K562 (cell line): ENCODE measurements at places on chromosomes 6 and 20.

- DNase-seq = no peak
These were observed 5.7 kb upstream of the FGD2 start for GRCh38 chr6:36999751-37000125.

DNA sequence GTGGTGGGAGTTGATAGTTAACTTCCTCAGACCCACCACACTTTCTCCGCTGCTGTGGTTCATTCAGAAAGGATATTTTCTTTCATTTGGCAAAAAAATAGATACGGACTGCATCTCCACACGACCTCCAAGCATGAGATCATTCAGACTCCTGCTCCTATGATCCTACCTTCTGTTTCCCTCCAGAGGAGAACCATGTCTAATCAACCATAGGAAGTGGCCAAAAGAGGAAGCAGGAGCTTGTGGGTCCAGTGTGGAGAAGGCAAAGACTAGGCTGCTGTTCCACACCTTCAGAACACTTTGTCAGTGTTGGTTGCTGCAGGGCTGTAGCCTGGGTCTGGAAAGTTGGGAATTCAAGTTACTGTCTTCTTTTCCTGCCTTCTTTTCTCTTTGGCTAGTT, 10.6 kb upstream of the KIF13A start:
- no peak for DNase-seq

DNA sequence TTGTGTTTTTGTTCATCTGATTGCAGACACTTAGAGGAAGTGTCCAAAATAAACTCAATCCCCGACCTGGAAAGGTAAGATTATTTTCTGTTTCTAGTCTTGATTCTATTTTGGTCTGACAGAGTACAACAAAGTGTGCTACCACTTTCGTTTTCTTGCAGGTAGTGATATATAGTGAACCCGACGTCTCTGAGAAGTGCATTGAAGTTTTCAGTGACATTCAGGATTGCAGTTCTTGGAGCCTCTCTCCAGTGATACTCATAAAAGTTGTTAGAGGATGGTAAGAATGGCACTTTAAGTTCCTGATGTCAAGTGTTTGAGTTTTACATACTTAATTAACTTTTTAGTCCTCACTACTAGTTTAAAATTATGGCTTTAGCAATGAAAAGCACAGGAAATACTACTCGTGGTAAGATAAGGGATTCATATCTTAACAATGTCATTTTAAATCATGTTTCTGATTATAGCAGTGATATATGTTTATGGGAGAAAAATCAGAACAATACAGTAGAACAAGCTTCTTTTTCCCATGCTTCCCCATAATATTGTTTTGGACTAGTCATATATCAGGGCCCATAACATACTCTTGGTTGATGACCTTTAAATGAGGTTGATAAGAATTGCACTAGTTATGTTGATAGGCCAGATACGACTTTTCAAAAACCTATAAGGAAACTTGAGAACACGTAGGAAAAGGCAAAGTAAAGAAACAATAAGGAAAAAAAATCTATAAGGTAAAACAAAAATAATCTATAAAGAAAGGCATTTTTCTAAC, 104.0 kb downstream of the RTN4IP1 start:
- DNase-seq = no peak

DNA sequence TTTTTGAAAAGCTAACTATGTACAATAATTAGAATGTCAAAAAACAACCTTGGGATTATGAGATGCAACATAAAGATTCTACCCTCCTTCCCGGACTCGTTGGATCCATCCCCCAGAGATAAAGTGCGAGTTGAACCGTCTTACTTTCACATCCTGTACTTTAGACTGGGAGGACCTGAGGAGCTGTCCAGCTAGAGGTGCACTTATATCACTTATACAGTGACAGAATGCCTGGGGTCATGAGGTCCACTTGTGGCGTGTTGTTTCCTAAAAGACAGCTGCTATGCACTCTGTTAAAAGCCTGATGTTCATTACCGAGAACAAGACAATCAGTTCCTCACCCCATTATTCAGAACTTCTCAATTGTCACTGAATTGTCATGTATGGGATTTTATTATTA, 2.1 kb downstream of the CDS2 start:
- peak; percentile 56 for DNase-seq

DNA sequence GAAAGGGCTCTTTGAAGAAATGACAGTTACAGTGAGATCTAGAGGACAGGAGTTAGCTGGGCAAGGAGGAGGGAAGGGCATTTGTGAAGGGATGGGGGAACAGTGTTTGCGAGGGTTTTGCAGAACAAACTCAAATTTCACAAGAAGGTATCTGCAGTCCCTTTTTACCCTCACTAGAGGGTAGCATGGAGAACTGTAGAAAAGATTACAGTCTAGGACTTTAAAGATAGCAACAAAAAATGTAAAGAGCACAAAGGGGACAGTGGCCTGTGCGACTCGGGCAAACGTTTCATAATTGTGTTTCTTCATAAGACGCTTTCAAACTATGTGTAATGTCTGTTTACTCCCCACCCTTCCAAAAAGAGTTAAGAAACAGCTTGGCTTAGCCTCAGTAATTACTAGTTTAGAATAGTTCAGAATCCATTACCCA, 21.2 kb upstream of the ASXL1 start:
- peak; percentile 43 for DNase-seq

- no peak for DNase-seq
These were observed 73.2 kb downstream of the CDYL start for GRCh38 chr6:4849226-4850022.

GRCh38 chr6:41871691-41872090, 23.5 kb downstream of the USP49 start:
- DNase-seq = no peak

DNA sequence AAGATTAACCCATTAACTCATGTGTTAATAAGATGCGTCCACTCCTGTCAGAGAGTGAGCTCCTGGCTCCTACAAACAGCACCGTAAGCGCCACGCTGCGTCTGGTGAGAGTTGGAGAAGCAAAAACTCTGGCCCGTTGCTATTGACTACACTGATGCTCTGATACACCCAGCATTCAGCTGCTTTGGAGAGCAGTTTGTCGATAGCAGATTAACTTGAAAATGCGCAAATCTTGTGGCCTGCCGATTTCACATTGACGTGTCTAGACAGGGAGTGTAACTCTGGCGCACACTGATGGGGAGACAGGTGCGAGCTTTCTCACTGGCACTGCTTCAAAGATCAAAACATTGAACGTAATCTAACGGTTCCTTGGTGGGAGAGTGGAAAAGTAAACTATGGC, 151.7 kb upstream of the RPS6KA2 start:
- DNase-seq = no peak

- no peak for DNase-seq
These were observed 98.7 kb downstream of the ANKRD60 start for GRCh38 chr20:58129721-58130151.

DNA sequence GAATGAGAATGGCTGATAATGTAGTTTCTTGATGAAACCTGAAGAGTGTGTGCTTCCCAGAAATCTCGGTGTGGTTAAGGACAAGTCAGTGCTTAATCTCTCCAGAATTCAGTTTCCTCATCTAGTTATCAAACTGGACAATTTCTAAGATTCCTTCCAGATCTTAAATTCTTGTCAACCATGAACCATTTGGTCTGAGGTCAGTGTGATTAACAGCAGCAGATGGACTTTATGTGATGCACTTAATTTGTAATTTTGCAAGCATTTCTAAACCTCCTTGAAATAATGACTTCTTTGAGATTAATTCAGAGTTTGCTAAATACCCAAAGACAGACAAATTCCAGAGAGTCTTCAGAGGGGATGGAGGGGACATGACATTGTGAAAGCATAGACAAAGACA, 160.3 kb downstream of the KIF16B start:
- DNase-seq = no peak

DNA sequence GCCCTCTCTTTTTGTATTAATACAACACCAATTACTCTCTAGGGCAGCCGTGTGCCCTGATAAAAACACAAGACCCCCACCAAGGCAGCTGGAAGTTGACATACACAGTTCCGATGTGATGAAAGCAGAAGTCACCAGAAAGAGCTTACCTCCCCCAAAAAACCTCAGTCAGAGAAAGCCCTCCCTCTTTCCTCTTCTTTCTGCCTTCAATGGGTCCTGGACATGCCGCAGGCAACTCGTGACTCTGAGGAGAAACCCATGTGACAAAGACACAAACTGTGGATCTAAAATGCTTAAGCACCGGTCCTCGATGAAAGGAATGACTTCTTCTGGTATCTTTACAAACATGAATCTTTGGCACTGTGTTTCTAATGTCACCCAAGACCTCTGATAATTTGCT, 117.7 kb upstream of the CCDC28A start:
- DNase-seq = no peak

- DNase-seq = no peak
These were observed 1042.9 kb upstream of the EPHA7 start for GRCh38 chr6:94462231-94462630.

DNA sequence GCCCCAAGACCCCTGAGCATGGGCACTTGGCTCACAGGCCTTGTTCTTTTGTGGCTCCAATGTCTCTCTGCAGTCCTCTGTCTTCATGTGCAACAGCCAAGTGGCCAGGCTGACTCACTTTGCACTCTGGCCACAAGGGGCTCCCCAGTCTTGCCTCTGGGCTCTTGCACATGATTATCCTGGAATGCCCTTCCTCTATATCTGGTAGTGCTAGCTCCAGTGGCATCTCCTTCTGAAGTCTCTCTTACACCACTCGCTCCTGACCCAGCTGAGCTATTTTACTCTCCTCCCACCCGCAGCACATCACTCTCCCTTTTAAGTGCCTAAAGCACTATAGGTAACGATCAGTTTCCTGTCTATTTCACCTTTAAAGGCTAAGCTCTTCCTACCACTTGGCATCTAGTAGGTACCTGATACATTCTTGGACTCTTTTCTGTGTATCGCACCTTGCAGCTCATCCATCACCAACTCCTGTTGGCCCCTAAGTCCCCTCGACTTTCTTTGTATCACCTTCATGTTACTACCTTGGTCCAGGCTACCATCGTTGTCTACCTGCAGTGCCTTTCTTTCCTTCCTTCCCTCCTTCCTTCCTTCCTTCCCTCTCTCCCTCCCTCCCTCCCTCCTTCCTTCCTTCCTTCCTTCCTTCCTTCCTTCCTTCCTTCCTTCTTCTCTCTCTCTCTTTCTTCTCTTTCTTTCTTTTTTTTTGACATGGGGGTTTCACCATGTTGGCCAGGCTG, 211.9 kb upstream of the RNF24 start:
- DNase-seq = peak; percentile 53

DNA sequence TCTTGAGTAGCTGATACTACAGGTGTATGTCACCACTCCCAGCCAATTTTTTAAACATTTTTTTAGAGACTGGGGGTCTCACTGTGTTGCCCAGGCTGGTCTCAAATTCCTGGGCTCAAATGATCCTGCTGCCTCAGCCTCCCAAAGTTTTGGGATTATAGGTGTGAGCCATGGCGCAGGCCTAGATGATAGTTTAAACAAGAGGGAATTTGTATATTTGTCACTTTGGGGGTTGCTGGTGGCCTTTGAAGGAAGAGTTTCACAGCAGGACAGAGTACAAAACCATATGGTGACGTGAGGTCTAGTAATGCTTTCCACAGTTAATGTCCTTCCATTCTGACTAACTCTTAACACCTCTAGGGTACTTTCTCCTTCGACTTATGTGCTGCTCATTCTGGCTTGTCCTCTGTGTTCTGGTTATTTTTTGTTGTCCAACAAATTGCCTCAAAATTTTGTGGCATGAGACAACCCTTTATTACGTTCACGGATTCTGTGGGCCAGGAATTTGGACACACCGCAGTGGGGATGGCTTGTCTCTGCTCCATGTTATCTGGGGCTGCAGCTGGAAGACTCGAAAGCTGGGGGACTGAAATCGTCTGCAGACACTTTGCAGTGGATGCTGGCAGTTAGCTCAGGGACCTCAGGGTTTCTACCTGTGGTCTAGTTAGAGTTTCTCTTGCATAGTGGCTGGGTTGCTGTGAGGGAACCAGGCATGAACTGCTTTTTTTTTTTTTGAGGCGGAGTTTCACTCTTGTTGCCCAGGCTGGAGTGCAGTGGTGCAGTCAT, 23.0 kb upstream of the IER3 start:
- peak; percentile 85 for DNase-seq

GRCh38 chr20:4052139-4052480, 36.8 kb upstream of the RNF24 start:
- DNase-seq = no peak

GRCh38 chr6:4303638-4304037, 168.3 kb upstream of the ECI2 start:
- no peak for DNase-seq

GRCh38 chr6:44216677-44217331, at the start of gene MYMX:
Gene MYMX (plus strand): TSS chr6:44216926. CDS start chr6:44217472, 546 bp downstream.
- DNase-seq = peak; percentile 45

- no peak for DNase-seq
These were observed 280.0 kb downstream of the ARHGAP18 start for GRCh38 chr6:129429956-129430355.
